ENCODE measurements at places on chromosomes 5 and 9.

GRCh38 chr9:136946228-136947027, 1.4 kb downstream of the C8G start:
- DNase-seq = no peak

GRCh38 chr5:57082441-57083067, 91.3 kb upstream of the GPBP1 start:
- no peak for DNase-seq

- DNase-seq = no peak
Measured at GRCh38 chr5:22757776-22758175, 95.4 kb downstream of the CDH12 start.

DNA sequence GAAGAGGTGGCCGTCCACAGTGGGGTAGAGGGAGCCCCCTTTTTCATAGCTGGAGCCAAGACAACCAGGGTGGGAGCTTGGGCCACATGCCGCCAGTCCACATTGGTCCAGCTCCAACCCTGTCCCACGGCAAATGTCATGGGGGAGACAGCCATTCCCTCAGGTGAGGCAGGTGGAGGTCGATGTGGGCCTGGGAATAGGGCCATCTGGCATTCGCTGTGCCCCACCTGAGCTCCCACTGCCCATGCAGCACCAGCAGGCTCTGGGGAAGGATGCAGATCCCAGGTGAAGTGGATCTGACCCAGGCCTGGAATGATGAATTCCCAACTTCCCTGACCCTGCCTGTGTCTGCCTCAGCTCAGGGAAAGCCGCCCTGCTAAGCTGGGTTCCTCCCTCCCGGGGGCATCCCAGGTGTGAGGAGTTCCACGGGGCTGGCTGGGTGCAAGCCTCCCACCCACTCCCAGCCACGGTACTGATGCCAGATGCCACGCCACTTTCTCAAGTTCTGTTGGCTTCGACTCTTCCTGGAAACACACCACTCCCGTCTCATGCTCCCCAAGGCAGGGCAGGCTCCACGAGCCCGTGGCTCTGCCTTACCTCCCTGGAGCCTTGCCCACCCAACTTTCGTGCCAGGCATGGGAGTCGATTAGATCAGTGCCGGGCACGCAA, 25.2 kb upstream of the FCN2 start:
- no peak for DNase-seq

- DNase-seq = no peak
Measured at GRCh38 chr9:94210616-94211603, 48.2 kb upstream of the ZNF169 start.

All from stimulated activated CD8-positive, alpha-beta memory T cell treated with anti-CD3 and anti-CD28 coated beads, Interleukin-4, amount 100 ng/mL, for 1 hour (primary cell).